Activated CD4-positive, alpha-beta T cell treated with anti-CD3 and anti-CD28 coated beads, Interleukin-2, amount 10 ng/mL, durations not matched to agents 7 days and 5 days (primary cell): ENCODE measurements at places on chromosomes 12 and 14. TPM values are rescaled to one million over a fixed set of nuclear protein-coding genes. Genes with fewer than 3 reads are reported as not detected.

DNA sequence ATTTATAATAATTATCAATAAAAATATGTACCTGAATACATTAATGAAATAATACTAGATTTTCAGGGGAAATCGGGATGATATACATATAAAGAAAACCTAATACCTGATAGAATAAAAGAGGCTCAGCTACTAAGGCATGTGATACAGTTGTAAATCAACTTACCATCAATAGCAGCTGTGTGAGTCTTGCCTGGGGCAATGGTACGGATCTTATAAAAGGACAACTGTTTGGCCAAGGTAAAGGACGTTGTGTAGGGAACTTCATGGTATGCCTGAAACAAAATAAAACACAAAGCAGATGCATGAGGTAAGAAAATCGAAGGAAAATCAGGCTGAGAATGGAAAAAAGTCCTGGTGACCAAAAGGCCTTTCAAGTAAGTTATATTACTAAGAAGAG, 25.4 kb downstream of the NEK9 start:
- no peak for DNase-seq

- no peak for DNase-seq
These were observed 153.9 kb upstream of the EGLN3 start for GRCh38 chr14:34104489-34105397.

The TMEM229B gene
- total RNA-seq, result 24.3 TPM

GRCh38 chr14:75699331-75699730, 38.3 kb downstream of the TTLL5 start:
- DNase-seq, result no peak

DNA sequence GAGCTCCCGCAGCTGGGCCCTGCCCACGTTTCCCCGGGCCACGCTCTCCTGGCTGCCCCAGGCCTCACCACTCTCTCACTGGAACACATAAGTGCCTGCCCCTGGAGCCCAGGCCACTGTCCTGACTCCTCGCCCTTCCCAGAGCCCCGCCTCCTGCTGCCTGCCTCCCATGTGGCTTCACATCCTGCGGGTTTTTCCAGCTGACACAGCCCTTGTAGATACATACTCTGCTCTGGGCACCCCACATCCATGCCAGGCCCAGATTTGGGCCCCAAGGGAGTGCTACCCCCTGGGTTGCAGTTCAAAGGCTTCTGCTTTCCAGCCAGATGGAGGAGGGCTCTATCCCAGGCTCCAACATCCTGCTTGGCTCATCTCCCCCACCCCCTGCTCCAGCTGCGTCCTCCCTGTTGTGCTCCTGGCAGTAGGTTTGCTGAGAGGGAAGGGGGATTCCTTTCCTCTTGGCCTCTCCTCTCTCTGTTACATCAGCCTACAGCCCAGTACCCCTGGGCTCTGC, 60.1 kb downstream of the TSPAN9 start:
- DNase-seq, result no peak

The PPP1R1A gene
- total RNA-seq, result not detected

The POLR3B gene
- 5.3 TPM for total RNA-seq

DNA sequence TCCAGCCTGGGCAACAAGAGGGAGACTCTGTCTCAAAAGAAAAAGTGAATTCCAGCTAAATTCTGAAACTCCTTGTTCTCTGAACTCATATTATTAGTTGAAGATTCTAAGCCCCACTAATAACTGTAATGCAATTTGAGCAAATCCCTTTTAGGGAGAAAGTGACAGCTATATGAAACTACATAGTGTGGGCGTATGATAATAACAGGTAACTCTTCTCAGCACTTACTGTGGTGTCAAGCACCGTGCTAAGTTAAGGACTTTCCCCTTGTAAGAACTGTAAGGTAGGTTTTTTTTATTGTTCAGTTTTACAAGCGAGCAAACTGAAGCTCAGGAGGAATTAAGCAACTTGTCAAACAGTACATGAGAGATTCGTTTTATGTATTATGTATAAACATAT, 5.4 kb downstream of the ANKRD13A start:
- DNase-seq, result no peak

The ZFYVE21 gene
- 16.9 TPM for total RNA-seq

DNA sequence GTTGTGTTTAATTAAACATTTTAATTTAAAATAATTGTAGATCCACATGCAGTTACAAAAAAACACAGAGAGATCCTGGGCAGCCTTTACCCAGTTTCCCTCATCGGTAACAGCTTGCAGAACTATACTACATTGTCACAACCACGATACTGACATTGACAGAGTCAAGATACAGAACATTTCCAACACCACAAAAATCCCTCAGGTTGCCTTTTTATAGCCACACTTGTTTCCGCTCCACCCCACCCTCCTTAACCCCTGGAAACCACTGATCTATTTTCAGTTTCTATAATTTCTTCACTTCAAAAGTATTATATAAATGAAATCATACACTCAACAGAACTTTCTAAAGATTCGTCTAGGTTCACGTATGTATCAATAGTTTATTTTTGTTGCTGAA, 458.8 kb upstream of the SOX5 start:
- peak; percentile 12 for DNase-seq

The NPFF gene
- total RNA-seq, result not detected

The PAN2 gene
- 76.9 TPM for total RNA-seq

GRCh38 chr14:97336179-97336578, 539.0 kb downstream of the VRK1 start:
- peak; percentile 14 for DNase-seq

The OR6C4 gene
- total RNA-seq, result not detected

- no peak for DNase-seq
These were observed 51.3 kb upstream of the AMIGO2 start for GRCh38 chr12:47131011-47131410.

DNA sequence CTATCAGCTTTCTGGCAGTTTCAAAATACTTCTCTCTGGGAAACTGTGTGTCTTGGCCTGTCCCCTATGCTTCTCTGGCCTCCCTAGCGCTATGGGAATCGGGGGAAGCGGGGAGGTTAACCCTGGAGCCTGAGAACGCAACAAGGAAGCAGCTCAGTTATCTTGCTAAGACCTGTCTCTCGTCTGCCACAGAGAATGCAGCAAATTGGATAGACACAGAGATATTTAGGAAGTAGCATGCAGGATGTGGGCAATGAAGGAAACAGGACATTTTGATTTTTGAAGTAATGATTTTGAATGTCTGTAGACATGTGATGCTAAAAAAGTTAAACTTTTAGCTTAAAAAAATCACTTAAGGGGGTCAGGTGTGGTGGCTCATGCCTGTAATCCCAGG, 6.6 kb upstream of the CALCOCO1 start:
- DNase-seq, result no peak

DNA sequence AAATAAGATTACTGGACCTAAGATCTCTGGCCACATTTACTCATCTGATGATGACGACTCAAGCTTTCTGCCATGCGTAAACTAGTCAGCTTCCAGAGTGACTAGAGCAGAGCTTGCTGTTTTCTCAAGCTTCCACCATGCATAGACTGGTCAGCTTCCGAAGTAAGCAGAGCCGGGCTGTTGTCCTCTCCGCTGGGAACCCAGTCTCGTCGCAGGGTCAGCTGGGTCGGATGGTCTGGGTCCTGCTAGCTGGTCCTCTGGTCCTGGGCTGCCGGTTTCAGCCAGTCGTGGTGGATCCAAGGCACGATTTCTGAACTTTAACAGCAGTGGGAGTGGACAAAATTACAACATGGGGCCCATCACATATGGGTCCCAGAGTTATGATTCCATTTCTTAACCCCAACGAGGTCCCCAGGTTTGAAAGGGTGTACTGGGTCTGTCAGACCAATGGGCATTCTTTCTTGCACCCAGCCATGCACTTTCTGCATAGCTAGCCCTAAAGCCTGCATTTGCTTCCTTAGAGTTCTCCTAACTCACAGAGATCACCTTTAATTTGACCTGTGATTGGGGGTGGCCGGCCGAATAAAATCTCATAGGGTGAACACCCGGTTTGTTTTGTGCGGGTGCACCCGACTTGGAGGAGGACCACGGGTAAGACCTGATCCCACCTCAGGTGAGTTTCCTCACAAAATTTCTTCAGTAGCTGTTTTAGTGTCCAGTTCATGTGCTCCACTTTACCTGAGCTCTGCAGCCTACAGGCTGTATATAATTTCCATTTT, 1312.8 kb downstream of the TMEM121 start:
- no peak for DNase-seq

The ALG10B gene
- total RNA-seq, result 13.5 TPM

The RHEBL1 gene
- 6.4 TPM for total RNA-seq
